Activated CD4-positive, alpha-beta T cell treated with anti-CD3 and anti-CD28 coated beads, Interleukin-2, amount 10 ng/mL, durations not matched to agents 7 days and 5 days (primary cell): ENCODE measurements at places on chromosomes 2 and 18.

- DNase-seq, result no peak
These were observed 53.1 kb downstream of the CAB39 start for GRCh38 chr2:230765611-230766300.

GRCh38 chr18:35443847-35444246, 53.9 kb downstream of the INO80C start:
- DNase-seq, result no peak

- DNase-seq, result no peak
These were observed 11.7 kb downstream of the D2HGDH start for GRCh38 chr2:241746084-241746483.

GRCh38 chr18:47936952-47937351, 6.5 kb upstream of the SMAD2 start:
- DNase-seq, result no peak

DNA sequence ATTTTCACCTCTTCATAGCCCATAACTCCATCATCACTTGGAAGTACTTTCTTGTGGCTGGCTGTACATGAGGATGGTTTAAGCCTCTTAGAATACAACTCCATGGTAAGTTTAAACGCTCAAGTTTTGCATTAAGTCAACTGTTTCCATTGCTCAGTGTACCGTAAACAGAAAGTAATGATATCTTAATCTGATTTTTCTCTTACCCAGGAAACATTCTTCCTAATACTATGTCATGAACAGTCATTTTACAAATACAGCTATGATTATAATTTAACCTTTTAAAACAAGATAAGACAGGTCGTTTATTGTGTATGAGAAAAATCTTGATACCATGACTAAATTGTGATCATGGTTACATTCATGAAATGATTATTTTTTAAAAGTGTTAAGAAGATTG, 11.6 kb upstream of the DYNC2LI1 start:
- DNase-seq, result no peak

GRCh38 chr2:29253-29652, 17.1 kb downstream of the FAM110C start:
- no peak for DNase-seq
